GOT3 (cell line): ENCODE measurements at places on chromosomes 6 and 20.

GRCh38 chr20:23362392-23363256 is 642 bp downstream of the GZF1 start:
- DNase-seq, result no peak

- DNase-seq, result no peak
These were observed 6.1 kb downstream of the MMP24 start for GRCh38 chr20:35232575-35232974.

DNA sequence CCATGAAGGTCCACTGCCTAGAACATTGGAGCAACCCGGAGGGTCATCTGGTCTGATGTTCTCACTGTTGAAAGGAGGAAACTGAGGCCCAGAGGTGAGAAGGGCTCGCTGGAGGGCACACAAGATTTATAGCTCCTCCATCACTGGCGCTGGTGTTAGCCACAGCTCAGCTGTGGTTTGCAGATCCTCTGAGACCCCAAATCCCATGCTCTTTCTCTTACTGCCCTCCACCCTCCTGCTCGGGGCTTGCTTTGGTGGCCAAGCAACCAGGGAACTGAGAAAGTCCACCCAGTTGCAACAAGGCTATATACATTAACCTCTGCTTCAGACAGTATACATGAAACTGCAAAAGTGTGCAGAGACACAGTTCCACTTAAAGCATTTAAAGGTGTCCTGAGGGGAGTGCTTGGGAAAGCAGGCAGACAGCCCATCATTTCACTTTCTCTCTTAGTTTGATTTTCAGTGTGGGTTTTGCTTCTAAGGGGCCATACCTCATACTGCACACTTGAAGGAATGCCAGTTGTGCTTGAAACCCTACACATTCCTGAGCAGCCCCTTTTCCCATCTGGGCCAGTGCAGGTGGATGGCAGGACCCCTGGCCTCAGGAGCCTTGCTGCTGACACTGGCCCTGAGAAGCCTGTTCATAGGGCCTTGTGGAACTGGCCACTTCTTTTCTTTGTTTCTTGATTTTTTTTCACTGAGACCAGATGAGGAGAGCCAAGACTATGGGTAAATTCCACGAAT is 347.6 kb downstream of the CDC5L start:
- DNase-seq, result no peak

- DNase-seq, result no peak
These were observed 4.5 kb upstream of the SPDEF start for GRCh38 chr6:34560366-34561226.

DNA sequence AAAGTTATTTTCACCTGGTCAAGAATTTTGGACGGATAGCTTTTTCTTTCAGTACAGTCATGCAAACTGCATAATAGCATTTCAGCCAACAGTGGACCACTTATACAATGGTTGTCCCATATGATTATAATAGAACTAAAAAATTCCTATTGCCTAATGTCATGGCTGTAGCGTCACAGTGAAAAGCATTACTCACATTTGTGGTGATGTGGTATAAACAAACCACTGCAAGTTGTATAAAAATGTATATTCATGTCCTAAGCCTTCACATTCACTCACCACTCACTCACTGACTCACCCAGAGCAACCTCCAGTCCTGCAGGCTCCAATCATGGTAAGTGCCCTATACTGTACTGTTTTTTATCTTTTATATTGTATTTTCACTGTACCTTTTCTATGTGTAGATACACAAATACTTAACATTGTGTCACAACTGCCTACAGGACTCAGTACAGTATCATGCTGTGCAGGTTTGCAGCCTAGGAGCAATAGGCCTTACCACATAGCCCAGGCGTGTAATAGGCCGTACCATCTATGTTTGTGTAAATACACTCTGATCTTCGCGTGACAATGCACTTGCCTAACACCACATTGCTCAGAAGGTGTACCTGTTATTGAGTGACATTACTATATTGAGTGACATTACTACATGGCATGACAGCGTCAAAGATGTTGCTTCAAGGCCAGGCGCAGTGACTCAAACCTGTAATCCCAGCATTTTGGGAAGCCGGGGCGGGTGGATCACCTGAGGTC is 17.9 kb downstream of the ABHD12 start:
- DNase-seq, result no peak

DNA sequence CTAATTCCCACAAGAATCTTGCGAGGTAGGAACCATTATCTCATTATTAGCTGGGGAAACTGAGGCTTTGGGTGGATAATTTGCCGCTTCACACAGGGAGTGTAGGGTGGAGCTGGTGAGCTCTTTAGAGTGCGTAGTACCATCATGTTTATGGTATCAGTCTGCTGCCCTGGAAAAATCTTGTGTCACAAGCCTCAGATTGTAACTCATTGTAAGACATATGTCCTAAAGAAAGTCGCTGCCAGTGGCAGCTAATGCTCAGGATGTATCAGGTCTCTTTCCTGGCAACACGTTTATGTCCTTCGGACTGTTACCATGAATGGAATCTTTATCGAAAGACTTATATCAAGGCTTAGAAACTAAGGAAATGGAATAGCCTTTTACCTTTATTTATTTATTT is 1.9 kb downstream of the ZFAND3 start:
- DNase-seq, result no peak

GRCh38 chr6:117592983-117593759 is 9.1 kb downstream of the GOPC start:
- no peak for DNase-seq

DNA sequence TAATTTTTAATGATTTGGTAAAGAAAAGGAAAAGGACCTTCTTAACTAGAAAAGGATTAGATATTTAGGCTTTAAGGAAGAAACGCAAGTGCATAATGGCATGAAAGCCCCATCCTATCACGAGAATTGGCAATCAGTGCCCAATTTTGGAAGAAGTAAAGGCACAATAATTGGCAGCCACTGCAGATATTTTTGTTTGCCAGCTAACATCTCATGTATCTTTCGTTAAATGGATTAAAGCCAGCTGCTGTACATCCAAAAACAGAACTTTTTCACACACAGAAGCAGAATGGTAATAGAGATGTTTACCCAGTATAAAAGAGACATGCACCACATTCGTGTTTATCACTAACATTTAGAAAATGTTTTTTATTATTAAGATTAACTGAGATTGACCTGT is 180.3 kb downstream of the C6orf118 start:
- DNase-seq, result no peak

GRCh38 chr6:157432231-157432891 is 51.4 kb downstream of the ZDHHC14 start:
- DNase-seq, result no peak

GRCh38 chr6:45661661-45662060 is 283.9 kb upstream of the SUPT3H start:
- no peak for DNase-seq

DNA sequence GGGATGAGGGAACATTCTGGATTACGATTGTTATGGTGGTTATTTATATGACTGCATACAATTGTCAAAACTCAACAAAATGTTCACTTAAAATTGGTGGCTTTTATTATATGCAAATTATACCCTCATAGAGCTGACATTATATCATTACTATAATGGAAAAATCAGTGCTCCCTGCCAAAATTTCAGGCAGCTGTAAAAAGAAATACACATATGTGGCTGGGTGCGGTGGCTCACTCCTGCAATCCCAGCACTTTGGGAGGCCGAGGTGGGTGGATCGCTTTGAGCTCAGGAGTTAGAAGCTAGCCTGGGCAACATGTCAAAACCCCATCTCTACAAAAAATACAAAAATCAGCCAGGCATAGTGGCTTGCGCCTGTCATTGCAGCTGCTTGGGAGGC is 75.8 kb upstream of the SULF2 start:
- no peak for DNase-seq

GRCh38 chr6:45310118-45310788 is 17.9 kb upstream of the RUNX2 start:
- DNase-seq, result no peak

DNA sequence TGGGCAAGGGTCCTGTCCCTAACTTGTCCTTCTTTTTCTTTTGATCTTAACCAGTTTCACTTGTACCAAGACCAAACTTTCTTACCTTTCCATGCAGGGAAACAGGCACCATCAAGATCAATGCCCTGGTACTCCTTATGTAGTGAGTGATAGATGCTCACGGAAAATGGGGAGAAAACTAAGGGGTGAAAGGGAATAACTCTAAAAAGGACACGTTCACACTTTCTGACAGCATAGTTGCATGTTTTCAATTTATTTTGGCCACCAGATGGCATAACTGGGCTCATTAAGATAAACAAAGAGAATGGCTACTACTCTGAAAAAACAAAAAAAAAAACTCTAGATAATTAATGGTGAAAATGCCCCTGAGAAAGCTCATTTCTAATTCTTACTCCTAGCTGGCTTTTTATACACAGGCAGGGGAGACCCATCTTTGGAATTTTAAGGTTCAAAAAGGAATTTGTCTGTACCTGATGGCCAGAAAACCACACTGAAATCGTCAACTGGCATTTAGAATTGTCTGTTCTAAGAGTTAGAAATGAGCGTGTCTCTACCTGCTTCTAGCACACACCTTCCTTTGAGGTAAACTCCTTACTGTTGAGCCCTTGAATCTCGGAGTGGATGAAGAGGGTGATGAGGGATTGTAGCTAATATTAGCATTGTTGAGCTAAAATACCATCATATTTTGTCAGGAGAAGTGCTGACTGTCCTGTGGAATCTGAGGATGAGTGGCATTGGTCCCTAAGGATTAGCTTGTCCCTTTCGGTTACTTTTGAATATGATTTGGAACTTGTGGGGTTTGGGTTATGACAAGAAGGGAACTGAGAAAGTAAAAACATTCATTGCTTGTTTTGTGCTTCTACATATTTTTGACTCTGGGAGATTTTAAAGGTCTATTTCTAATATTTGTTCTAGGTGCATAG is 62.2 kb upstream of the DDR1 start:
- DNase-seq, result no peak

DNA sequence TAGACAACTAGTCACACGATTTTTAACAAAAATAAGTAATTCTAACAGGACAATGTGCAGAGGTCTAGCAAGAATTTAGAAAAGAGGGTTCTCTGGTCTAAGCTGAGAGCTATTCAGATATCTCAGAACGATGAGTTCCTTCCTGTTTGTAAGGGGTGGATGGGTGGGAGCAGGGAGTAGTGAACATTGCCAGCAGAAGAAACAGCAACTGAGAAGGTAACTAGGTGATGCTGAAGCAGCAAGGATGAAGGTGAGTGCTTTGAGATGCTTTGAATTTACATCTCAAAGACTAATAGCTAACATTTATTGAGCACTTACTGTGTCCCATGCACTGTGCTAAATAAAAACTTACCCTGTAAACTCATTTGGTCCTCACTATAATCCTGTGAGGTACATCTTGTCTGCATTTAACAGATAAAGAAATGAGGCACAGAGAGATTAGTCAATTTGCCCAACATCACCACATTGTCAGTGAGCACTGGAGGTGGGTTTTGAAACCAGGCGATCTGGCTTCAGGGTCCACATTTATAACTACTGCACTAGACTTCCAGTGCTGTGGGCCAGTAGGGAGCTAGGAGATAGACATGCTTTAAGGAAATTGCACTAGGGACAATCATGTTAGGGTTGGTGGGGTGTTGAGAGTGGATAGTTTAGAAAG is 15.7 kb downstream of the BRD2 start:
- no peak for DNase-seq

DNA sequence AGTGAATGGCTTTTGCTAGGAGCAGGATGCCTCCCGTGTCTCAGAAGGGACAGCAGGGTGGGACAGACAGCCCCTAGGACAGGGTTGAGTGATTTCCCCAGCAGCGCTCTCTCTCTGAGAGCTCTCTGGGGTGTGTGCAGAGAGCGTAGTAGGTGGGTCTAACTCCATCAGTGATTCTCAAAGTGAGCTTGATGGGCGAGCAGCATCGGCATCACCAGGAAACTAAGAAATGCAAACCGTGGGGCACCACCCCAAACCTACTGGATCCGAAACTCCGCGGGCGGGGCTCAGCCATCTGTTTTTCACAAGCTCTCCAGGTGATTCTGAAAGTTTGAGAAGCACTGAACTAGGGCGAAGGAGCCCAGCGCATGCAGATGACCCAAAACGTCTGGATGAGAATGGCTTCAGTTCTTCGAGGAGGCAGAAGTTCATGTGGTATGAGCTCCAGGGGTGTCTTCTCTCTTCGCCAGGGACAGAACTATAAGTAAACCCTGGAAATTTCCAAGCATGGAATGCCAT is 119.6 kb upstream of the RNF24 start:
- DNase-seq, result no peak

- no peak for DNase-seq
These were observed 12.3 kb upstream of the FAM110A start for GRCh38 chr20:821046-821730.

DNA sequence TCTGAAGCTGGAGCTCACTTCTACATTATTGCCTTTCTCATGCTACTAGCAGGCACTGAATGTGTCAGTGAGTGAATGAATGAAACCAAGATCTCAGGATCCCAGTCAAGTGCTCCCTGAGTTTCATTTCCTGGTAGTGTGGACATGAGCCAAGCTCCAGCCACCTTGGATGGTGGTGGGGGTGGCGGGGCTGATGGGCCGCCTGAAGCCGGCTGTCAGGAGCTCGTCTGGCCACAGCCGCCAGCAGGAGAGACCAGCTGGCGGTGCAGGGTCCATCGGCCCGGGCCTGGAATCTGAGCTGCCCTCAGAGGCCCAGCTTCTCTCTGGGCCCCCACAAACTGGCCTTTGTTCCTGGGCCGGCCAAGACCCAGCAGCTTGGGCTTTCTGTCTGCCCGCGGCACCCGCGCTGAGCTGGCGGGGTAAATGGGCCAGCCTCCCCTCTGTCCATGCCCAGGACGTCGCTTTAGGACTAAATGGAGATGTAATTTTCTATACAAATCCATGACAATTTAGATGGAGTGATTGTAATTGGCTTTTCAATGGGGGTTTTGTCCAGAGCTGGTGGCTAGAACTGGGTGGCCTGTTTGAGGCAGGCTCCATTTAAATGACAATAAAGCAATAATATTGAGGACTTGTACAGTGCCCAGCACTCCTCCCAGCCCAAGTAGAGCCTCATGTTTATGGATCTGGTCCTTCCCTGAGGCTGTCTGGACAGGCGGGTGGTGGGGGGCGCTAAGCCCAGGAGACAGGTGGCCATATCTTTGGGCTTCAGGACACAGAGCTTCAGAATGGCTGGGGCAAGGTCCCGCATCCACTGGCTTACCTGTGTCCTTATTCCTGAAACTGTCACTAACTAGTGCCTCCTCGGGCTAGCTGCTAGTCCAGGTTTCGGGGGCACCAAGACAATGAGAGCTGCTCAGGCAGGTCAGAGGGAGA is 43.5 kb downstream of the NOL4L start:
- DNase-seq, result no peak

- DNase-seq, result no peak
These were observed 165.7 kb upstream of the RNF217 start for GRCh38 chr6:124796464-124796970.

DNA sequence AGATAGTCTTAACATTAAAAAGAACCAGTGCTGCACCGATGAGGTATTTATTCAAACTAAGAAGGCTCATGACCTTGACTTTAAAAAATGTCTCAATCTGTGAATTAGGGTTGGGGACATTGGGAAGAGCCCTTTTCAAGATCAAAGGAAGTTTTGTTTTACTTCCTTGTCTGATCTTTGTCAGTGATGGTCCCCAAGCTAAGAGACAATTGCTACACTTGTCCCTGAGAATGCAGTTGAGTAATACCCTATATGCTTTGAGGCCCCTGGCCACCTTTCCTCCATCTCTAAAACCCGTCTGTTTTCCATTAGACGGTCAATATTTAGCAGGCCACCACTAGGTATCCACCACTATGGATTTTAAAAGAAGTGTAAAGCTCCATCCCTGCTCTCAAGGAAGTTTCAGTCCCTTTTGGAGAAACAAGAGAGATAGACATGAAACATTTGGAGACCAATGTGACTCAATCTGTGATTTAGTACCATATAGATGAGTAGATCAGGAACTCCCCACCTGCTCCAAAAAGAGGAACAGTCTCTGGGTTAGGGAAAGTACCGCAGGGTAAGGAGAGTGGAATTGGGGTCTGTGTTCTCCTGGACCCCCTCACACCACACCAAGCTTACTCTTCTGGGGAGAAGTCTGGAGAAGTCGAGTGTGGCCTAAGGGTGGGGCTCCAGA is 99.1 kb upstream of the ISM1 start:
- no peak for DNase-seq
